ENCODE measurements at places on chromosomes 4 and X.

DNA sequence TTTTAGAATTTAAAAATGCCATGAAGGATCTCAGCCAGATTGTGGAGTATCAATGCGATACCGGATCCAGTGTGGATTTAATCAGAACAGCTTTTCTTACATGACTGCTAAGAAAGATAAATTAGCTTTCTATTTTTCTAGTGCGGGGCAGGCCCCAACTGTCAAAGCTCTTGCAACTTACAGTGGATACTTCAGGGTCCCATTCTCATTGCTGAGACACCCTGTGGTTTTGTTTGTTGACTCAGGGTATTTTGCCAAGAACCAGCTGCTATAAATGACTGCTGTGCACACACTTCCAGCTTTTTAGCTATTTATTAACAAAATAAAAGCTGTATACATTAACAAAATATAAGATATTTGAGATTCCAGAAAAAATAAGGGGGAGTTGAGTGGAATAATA, 166.4 kb downstream of the DCLK2 start:
- no peak for DNase-seq

- DNase-seq, result no peak
Observed at GRCh38 chr4:16075061-16075460, 8.8 kb downstream of the PROM1 start.

DNA sequence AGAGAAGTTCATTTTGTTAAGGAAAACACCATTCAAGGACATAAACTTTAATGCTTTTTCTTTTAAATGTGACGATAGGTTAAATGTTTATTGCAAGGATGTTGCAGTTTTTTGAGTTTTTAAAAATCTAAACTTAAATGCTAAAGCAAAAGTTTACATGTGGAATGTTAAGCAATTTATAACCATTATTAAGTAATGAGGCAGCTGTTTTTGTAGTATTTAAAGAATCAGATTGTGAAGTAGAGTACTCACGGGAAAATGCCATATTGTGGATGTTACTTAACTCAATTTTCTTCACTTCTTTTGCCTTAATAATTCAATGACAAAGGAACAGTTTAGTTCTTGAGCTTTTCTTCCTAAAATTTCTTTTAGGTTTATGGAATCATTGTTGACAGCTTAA, 43.5 kb downstream of the UBE2K start:
- DNase-seq, result no peak

DNA sequence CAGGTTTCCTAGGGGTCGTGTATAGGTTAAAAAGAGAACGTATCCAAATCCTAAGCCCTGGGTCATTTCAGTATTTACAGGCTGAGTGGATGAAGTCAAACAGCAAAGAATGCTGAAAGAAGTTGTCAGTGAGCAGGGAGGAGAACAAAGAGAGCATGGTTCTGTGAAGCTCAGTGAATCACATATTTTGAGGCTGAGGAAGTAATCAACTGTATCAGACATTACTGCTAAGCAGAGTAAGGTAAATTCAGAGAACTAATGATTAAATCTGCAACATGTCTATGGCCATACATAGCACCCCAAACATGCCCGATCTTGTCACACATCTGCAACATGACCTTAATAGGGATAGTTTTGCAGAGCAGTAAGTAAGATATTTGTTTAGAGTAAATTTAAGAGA, 1130.3 kb downstream of the RAPGEF2 start:
- no peak for DNase-seq

- DNase-seq, result no peak
Observed at GRCh38 chr4:107519053-107519452, 201.0 kb downstream of the PAPSS1 start.

DNA sequence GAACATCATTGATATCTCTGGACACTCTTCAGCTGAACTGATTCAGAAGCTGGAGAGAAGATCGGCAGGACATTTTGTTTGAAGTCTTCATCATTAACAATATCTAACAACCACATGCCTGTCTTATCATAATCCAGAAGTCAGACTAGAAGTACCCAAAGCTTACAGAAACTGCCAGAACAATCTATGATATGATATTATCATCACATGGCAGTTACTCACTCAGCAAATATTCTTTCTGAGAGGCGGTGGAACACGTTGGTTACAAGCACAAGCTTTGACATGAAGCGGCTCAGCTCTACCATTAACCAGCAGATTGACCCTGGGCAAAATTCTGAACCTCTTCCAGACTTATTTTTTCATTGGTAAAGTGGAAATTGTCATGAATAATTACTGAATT, 69.4 kb upstream of the KIT start:
- no peak for DNase-seq

- DNase-seq, result no peak
Observed at GRCh38 chrX:30831082-30831481, 58.0 kb downstream of the TAB3 start.

DNA sequence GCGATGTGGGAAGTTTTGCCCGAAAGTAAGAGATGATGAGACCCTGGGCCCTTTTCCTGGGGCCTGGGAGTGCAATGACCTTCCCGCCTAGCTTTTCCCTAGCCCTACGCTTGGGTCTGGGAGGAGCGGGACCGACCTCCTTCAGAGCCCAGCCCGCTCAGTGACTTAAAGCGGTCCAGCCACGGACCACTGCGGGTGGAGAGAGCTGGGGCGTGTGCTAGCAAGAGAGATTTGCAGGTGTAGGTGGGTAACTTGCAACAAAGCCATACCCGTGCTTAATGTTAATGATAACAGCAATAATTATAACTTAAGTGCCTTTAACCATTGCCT, 503 bp upstream of the PDE5A start:
- no peak for DNase-seq

DNA sequence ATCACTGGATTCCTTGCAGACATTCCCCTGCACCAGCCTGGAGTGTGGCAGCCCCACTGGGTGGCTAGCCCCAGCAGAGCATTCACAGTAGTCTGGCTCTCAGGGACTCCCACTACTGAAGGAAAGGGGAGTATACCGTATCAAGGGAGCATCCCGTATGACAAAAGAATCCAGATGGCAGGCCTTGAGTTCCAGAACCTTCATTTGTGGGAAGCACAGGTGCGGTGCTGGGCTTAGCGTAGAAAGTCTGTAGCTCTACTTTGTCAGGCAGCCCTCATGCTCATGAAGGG, 79.6 kb downstream of the CENPC start:
- DNase-seq, result no peak

- no peak for DNase-seq
Observed at GRCh38 chrX:16573781-16574180, 76.2 kb upstream of the S100G start.

DNA sequence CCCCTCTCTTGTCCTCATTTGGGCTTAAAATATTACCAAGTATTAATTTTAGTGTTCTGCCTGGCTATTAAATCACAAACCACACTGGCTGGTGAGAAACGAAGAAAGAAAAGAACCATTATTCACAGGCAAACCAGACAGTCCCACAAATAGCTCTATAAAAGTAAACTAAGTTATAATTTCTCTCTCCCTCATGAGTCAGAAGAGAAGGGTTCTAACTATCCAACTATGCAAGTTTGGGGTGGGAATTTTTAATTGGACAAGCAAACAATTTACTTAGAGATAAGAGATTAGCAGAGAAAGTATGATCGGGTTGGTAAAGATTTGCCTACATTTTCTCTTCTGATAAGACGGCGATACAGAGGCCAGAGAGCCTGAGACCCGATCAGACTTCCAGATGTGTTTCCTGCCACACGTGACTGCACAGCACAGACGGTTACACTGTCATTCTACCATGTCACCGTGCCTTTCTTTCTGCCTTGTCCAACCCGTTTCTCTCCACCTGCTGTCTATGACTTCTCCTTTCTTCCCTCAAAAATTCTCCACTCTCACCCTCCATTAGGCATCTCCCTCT, 52.3 kb downstream of the MEPE start:
- no peak for DNase-seq

DNA sequence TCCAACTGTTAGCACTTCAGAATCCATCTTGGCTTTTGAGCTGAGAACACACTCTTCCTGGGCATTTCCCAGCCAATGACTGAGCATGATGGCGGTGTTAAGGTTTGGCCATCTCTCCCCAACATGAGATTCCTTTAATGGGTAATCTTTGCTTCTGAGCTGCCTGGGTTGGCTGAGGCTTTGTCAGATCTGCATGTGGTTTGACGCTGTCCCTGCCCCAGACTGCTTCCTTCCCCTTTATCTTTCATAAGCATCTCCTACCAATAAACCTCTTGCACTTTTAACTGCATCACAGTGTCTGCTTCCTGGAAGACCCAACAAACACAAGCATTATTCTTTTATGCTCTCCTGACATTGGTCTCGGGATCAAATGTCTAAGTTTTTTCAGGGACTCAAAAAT, 31.5 kb upstream of the DIPK2B start:
- DNase-seq, result no peak

GRCh38 chrX:56130031-56130430, 102.1 kb upstream of the KLF8 start:
- no peak for DNase-seq

DNA sequence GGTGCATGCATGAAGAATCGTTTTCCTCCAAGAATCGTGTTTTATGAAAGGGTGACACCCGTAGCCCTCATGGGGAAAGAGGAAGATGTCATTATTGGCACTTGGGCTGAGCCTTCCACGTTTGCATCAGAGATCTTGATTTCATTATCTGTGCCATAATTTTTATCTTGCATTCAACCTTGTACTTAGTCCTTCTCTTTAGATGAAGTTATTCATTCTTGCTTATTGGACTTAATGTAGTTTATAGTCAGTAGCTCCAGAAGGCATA, 66.8 kb downstream of the GAB1 start:
- no peak for DNase-seq

DNA sequence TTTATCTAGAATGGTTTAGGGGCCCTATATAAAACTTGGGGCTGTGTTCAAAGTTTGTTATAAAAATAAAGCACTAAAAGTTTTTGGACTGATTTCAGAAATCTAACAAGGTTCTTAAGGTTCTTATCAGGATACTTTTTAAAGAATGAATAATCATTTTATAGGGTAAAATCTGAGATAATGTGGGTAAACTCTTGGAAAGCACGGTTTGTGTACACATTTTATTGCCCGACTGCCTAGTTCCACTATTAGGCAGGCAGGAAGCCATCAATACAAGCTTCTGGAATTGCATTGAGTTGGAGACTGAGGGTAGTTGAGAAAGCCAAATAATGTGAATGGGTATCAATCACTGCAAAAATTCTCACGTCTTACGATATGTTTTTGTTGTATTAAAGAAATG, 331.0 kb upstream of the PITX2 start:
- DNase-seq, result no peak

- DNase-seq, result no peak
Observed at GRCh38 chr4:74055498-74055897, 17.0 kb upstream of the CXCL3 start.

DNA sequence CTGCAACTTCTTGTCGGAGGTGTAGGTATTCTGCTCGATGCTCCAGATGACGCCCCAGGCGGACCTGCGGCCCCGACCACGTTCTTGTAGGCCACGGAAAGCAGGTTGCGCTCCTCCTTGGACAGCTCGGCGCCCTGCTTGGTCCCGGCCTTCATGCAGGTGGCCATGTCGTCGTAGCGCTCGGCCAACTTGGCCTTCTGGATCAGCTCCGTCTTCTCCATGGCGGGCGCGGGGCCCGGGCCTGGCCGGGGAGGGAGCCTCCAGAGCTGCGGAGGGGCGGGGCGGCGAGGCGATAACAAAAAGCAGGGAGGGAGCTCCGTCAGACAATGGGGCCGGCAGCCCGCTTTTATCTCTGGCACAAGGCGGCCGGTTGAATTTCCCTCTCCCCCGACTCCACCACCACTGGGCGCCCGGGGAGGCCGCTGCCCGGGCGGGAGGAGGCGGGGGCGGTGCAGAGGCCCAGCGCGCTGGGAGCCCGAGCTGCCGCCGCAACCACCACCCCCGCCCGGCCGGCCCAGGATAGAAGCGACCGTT, 28.3 kb upstream of the DRP2 start:
- no peak for DNase-seq

- DNase-seq, result no peak
Observed at GRCh38 chr4:124018383-124019317, 622.1 kb downstream of the SPRY1 start.
